EL (cell line): ENCODE measurements at places on chromosomes 2 and 18.

DNA sequence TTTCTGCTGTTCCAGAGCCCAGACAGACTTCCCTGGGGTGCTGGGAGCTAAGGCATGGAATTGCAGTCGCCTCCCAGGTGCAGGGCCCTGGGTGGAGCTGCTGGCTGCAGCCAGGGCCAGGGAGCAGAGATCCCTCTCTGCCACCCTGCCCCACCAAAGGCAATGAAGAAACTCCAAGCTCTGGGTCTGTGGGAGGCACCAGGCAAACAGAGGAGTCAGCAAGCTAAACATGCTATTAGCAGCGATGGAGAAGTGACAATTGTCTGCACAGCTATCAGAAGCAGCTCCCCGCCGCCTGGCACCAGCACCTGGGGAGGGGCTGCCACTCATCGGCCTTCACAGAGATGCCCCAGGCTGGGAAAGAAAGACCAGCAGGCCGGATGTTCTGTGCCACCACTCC is 28.0 kb upstream of the COX5B start:
- no peak for DNase-seq

DNA sequence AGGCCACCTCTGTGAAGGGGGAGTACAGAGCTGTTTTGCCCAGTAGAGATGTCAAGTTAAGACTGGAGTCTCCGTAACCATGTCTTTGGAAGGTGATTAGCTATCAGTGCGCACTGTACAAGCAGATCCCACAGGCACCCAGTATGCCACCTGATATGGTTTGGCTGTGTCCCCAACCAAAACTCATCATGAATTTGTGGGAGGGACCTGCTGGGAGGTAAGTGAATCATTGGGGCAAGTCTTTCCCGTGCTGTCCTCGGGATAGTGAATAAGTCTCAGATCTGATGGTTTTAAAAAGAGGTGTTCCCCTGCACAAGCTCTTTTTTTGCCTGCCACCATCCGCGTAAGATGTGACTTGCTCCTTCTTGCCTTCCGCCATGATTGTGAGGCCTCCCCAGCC is 90.2 kb downstream of the ACTR2 start:
- DNase-seq = no peak

DNA sequence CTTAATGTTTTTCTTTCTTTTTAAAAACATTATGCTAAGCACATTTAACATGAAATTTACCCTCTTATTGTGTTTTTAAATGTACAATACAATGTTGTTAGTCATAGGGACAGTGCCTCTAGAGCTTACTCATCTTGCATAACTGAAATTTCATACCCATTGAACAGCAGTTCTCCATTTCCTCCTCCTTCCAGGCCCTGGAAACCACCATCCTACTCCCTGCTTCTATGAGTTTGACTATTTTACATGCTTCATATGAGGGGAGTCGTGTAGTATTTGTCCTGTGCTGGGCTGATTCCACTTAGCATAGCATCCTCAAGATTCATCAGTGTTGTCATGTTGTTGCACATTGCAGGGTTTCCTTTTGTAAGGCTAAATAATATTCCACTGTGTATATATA is 92.6 kb downstream of the SPATS2L start:
- peak; percentile 89 for DNase-seq

GRCh38 chr2:160214461-160215445 is 14.7 kb upstream of the ITGB6 start:
- DNase-seq = peak; percentile 93

- peak; percentile 79 for DNase-seq
Observed at GRCh38 chr2:180656455-180656847, 324.0 kb upstream of the UBE2E3 start.

- DNase-seq = peak; percentile 57
Observed at GRCh38 chr18:23135550-23136325, 453 bp downstream of the CABLES1 start.

DNA sequence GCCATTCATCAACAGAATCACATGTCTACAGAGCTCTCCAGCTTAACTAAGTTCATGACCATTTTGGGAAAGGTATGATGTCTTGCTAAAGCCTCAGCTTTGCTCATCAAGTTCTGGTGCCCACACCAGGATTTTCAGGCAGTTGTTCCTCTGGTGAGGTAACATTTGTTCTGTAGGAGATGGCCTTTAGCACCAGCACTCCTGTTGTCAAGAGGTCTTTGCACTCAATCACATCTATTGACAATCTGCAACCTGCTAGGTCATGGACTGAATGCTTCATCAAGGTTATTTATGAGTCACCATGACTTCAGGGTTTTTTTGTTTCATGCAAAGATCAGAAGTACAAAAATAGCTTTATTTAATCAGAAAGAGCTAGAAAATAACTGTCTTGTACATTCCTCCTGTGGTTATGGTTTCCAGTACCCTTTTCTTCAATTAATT is 36.6 kb upstream of the VIT start:
- peak; percentile 23 for DNase-seq

GRCh38 chr2:240259924-240260529 is 119.6 kb upstream of the OTOS start:
- DNase-seq = no peak

GRCh38 chr2:75224636-75225094 is 25.3 kb upstream of the TACR1 start:
- DNase-seq = no peak

DNA sequence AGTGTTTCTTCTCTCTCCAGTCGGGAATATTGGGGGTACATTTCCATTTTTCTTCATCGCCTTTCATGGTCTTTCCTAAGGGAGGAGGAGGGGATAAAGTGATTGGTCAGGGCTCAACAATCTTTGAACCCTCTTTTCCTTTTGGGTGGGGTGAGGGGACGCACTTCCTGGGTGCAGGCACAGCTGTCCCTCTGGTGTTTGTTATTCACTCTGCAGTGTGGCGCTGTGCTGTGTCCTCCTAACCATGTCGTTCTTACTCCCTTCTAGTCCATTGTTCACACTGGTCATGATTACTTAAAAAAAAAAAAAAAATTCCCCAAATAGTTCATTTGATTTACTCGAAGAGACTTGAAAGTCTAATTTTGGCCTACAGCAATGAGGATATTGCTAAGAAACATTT is 44.4 kb downstream of the ZBTB14 start:
- no peak for DNase-seq

- DNase-seq = peak; percentile 87
Observed at GRCh38 chr18:9814431-9814830, 71.3 kb upstream of the TXNDC2 start.

GRCh38 chr18:28147674-28148171 is 29.2 kb downstream of the CDH2 start:
- no peak for DNase-seq

DNA sequence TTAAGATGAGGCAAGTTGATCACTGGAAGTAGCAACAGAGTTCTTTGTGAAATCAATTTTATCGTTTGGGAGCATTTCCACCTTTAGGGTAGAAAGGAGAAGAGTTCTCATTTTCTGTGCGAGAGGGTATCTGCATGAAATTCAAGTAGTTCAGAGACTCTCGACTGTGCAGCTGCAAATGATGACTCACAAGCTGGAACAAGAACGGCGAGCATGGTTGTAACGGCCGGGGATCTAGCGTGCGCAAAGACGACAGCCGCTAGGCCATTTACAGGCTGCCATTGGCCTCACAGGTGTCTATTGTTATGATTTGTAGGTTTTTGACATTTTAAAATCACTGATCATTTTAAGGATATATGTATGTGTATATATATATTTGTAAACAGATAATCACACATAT is 5.2 kb downstream of the KLHL29 start:
- DNase-seq = no peak

DNA sequence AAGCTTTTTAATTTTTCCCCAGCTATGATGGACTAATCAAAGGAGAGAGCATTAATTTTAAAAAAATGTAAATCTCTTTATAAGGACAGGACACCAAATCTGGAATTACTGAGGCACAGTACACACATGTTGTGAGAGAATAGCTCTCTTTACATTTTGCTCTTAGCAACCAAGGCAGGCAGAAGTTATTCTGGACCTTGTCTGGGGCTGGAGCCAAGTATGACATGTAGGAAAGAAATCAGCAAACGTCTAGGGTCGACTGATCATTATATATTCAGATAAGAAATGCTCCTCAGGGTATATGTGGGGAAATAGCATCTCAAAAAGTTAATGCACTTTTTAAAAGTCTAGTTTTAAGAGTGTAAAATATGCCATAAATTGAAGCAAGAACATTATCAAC is 1330.0 kb upstream of the CELF4 start:
- no peak for DNase-seq

- DNase-seq = no peak
Observed at GRCh38 chr2:237515621-237516275, 28.7 kb downstream of the MLPH start.
